ENCODE measurements at places on chromosomes 5 and 9.

DNA sequence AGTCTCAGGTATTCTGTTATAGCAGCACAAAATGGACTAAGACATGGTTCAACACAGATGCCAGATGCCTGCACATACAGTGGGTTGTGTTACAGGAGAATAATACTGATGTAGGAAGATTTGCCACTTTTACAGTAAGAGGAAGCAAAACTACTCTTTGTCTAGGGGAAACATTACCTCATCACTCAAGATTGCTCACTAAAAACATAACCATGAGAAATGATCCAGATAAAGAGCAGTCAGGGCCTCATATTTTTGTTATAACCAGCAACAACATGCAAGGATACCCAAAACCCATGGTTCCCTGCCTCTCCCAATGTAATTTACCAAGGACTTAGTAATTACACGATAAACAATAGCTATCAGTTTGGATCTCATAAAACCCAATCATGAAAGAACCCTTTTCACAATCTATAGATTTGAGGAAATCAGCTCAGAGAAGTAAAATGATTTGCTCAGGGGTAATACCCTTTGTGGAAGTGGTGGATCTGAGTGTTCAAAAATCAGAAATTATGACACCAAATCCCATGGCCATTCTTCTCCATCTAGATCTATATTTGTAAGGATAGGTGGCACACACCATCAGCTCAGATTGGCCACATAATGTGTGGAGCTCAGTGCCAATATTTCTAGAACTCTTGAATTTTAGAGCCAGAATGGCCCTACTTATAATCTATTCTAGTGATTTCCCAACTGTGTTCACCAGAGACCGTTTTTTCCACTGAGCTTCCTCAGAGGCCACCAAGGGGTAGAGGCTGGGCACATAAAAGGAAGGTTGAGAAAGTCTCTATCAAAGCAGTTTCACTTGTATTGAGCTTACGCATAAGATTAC lies 27.8 kb downstream of the DPYSL3 start:
- no peak for DNase-seq

- no peak for DNase-seq
Measured at GRCh38 chr5:82749461-82749820, 327.8 kb downstream of the TMEM167A start.

- no peak for DNase-seq
Measured at GRCh38 chr5:159206368-159206767, 3.0 kb downstream of the RNF145 start.

- no peak for DNase-seq
Measured at GRCh38 chr9:107176436-107177151, 106.5 kb upstream of the RAD23B start.

DNA sequence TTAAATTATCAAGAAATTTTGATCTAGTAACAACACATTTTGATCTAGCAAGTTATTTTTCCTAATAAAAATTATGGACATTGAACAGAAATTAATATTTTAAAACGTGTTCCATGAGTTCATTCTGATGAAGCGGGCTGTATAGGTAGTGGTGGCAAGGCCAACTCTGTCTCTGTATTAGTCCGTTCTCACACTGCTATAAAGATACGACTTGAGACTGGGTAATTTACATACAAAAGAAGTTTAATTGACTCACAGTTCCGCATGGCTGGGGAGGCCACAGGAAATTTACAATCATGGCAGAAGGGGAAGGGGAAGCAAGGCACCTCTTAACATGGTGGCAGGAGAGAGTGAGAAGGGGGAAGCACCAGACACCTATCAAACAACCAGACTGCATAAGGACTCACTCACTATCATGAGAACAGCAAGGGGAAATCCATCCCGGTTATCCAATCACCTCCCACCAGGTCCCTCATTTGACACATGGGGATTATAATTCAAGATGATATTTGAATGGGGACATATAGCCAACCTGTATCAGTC lies 61.2 kb downstream of the TMEM232 start:
- DNase-seq = no peak

DNA sequence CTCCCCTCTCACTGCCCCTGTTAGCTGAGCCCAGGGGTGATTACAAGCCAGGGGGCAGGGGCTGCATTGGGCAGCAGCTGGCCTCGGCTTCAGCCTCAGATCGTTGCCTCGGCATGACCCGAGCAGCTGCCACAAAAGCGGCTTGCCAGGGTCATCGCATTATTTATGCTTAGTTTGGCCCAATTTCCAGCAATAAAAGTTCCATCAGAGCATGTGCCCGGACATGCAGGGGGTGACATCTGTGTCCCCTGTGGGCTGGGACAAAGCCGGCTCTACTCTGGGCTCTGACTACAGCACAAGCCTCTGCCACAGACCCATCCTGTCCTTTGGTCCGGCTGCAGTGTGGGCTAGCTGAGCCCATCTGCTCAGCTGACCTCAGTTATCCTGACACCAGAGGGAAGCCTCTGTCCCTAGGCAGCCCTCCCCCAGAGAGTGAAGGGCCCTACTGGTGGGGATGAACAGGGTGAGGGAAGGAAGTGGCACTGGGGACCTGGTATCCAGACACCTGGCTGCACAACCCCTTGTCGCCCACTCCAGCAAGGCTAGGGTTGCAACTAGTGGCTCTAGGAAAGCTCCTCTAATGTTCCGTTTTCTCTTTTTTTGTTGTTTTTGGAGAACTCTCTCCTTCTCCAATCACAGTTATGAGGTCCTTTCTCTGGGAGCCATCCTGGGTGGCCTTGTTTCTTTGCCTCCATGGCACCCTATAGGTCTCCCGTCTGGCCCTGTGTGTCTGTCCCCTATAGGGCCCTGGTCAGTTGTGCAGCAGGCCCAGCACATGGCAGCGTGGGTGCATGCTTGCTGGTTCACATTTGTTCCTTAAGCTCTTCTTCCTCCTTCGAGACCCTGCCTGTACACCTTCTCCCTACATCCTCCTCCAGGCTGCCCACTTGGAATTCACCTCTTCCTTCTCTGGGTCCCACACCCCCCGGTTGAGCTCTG lies 13.3 kb upstream of the GADD45G start:
- DNase-seq = no peak

GRCh38 chr5:115415143-115415491 lies 118.7 kb upstream of the CCDC112 start:
- no peak for DNase-seq

GRCh38 chr9:120724757-120725400 lies 10.6 kb upstream of the MEGF9 start:
- no peak for DNase-seq

- no peak for DNase-seq
Measured at GRCh38 chr9:27382975-27383374, 86.0 kb upstream of the EQTN start.

- DNase-seq = no peak
Measured at GRCh38 chr5:173291722-173292658, 36.2 kb downstream of the STC2 start.

- DNase-seq = no peak
Measured at GRCh38 chr9:85212887-85213286, 528.9 kb downstream of the AGTPBP1 start.

DNA sequence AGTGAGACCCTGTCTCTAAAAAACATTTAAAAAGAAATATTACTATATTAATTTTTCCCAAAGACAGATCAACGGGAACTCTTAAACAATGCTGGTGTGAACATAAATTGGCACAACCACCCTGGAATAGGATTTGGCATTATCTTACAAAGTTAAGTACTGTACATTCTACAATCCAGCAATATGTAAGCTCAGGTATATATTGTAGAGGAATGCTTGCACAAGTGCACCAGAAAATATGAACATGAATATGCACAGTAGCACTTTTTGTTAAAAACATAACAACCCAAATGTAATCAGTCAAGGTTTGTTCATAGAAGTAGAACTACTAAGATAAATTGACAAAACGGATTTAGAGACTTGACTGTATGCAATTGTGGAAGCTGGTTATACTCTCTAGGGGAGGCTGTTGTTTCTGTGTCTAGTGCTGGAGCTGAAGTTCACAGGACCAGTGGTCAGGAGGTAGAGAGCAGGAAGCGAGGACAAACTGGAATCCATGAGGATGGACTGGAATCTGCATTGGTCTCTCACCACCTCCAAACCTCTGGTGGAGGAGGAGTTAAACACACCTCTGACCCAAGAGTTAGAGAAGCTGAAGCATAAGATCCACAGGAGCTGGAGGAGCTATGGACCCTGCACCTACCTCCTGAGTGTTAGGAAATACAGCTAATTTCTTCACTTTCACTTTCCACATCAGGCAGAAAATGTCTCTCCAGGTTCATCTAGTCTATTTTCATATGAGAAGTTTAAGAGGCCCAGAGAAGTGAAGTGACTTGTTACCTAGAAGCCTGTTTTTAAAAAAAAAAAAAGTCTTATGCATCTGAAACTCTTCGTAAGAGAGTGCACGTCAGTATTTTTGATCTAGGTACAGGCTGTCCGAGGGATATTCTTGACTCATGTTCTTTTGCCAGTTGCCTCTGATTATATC lies 20.3 kb upstream of the RIC1 start:
- no peak for DNase-seq

DNA sequence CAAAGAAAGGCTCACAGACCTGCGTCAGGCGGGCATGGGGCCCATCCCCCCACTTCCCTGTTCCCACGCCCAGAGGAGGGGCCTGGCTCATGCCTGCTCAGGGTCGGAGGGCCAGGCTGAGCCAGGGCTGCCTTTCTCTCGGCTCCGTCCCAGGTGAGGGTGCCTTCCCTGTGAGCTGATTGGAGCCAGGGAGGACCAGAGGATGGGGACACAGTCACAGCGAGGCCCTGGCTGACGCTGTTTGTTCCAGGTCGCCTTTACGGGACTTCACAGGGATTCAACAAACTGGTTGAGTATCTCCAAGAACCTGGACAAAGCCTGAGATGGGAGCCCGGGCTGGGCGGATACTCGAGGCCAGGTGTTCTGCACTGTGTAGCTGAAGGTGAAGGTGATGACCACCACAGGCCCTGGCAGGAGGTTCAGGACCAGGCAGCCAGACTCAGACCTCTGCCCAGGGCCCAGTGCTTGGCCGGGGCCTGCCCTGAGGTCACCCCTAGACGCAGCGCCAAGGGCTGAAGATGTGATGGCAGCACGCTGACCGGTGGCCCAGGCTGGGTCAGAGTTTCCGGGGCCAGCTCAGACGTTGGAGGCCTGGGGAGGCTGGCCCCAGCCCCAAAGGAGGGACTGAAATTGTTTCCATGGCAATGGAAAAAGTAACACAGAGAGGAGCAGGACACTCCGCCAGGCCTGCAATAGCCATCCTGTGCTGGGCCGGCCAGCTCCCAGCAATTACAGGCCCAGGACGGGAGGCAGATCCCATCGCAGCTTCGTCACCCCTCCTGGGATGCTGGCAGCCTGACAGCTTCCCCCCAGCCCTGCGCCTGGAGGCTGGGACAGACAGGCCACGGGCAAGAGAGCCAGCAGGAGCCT lies 65.3 kb upstream of the ADAMTS2 start:
- no peak for DNase-seq

DNA sequence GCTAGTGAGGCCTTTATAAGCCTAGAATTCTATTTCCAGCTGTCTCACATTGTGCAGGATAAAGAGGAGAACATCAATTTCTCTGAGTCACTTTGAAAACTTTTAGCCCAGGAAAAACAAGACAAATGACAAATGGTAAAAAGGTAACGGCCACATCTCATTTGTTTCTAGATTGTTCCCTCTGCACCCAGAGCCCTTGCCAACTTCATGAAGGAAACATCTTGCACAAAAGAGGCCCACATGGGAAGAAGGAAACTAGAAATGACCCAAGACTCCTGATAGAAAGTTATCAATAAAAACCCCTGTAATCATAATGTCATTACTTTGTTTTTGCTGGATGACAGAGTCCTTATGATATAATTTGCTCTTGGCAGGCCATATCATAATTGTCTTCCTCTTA lies 5.3 kb downstream of the DPYSL3 start:
- DNase-seq = no peak

DNA sequence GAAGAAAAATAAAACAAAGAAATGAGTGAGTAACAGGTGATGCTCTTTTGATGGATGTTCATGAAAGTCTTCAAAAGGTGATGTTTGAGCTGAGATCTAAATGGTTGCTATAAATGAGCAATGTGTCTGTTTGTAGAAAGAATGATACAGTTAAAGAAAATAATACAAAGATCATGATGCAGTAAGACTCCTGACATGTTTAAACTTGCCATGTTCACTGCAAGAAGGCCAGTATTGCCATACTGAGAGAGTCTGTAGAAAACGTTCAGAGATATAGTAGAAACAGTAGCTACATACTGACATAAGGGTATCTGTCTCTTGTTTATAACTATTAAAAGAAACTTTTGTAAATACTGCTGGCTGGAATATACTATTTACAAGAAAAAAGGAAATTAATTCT lies 1609.2 kb upstream of the ACO1 start:
- DNase-seq = no peak

GRCh38 chr9:69867081-69867814 lies 46.6 kb downstream of the CFAP95 start:
- DNase-seq = no peak

- DNase-seq = no peak
Measured at GRCh38 chr9:463455-464171, 248.9 kb downstream of the DOCK8 start.

DNA sequence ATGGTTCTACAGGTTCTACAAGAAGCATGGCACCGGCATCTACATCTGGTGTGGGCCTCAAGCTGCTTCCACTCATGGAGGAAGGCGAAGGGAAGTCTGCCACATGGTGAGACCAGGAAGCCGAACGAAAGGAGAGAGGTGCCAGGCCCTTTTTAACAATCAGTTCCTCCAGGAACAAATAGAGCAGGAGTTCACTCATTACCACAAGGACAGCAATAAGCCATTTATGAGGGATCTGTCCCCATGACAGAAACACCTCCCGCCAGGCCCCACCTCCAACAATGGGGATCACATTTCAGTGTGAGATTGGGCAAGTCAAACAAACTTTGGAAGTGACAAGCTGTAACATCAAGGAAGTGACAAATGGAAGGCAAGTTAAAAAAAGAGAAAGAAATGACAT lies 95.5 kb upstream of the PTPN3 start:
- DNase-seq = no peak

- DNase-seq = no peak
Measured at GRCh38 chr5:54306893-54307292, 3.5 kb downstream of the ARL15 start.

- no peak for DNase-seq
Measured at GRCh38 chr5:58795327-58795726, 212.5 kb downstream of the RAB3C start.

Data from stimulated activated CD8-positive, alpha-beta memory T cell treated with anti-CD3 and anti-CD28 coated beads, Interleukin-4, amount 100 ng/mL, for 24 hours (primary cell).